ENCODE measurements at places on chromosomes 11 and 22.

DNA sequence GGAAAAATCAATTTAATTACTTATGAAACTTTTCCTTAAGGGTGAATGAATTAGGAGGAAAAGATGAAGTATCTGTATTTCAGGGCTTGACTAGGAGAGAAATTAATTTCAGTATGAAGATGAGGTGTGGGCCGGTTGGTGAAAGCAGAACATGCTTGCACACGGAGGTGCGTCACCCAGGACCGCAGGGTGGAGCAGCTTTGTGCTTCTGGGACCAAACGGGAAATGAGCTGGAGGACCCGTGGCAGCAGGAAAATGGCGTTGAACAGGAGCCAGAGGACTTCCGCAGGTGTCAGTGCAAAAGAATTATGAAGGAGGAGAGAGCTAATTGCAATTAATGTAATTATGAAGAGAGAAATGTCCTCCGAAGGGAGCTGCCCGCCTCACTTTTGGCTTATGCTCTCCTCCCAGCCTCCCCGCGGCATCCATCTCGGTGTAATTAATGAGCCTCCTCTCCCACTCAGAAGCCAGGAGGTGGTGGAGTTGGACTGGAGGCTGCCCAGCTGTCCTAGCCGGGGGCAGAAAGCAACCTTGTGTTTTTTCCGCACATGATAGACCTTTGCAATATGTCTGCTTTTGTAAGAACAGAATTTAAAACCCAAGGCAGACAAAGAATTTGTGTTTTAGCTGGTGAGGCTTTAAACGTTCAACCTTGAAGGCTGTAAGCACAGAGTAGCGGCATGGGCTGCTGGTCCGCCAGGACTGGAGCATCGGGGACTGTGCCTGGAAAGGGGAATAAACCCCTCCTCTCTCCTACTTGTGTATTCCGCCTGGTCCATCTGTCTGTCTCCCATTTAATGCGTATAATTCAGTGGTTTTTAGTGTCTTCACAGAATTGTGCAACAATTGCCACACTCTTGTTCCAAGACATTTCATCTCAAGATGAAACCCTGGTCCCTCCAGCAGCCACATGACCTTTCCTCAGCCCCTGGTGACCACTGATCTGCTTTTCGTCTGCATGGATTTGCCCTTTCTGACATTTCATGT is 180.6 kb downstream of the TBC1D22A start:
- no peak for DNase-seq

- no peak for DNase-seq
Measured at GRCh38 chr11:127997594-127997993, 589.8 kb downstream of the ETS1 start.

GRCh38 chr22:27445881-27446280 is 355.7 kb downstream of the MN1 start:
- no peak for DNase-seq

DNA sequence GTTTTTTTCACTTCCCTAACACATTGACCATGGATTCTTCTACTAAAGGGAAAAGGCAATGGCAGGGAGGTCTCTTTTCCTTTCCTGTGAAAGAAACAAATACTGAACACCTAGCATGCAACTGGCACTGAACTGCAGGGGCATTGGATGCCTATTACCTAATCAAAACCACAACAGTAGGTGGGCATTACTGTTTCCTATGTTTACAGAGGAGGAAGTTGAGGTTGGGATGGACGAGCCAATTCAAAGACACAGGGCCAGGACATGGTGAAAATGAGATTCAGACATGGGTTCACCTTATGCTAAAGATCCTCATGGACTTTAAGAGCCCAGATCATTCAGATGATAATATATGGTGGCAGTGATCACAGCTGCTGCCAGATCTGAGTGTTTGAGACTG is 407.0 kb downstream of the MIAT start:
- no peak for DNase-seq

- no peak for DNase-seq
Measured at GRCh38 chr11:134287561-134287960, 11.4 kb downstream of the GLB1L3 start.

DNA sequence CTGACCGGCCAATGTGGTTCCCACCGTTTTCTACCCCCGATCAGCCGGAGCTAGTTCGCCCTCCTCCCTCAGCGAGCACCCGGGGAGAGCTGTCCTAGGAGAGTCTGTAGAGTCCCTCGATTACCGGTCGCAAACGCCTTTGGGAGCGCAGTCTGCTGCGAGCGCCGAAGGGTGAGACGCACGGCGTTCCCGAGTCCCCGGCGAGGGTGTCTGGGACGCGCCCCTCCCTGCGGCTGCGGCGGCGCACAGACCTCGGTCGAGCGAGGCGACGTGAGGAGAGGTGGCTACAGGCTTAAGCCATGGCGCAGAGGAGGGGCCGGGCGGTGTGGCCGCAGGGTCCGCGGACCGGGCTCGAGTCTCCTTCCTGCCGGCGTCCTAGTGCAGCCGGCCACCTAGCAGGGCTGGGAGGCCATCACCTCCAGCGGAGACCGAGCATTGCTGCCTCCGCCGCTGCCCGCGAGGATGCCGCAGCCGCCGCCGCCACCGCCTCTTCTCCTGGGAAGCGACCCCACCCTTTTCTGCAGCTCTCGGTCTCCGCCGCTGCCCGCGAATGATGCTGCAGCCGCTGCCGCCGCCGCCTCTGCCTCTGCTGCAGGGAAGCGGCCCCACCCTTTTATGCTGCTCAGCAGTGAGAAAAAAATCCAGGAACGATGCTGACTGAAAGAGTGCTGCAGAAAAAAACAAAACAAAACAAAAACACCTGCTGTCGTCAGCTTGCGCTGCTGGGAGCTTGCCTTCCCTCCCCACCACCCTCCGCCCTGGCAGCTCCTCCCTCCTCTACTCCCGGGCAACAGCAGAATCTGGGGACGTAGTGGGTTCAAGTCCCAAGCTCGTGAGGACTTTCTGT is at the start of gene MAP6:
Gene MAP6, minus strand, starts transcription at position 588 of the 847 bp plus-strand sequence. CDS start 669 bp downstream, outside the sequence.
- no peak for DNase-seq

- no peak for DNase-seq
Measured at GRCh38 chr22:43750751-43751150, 61.4 kb downstream of the EFCAB6 start.

DNA sequence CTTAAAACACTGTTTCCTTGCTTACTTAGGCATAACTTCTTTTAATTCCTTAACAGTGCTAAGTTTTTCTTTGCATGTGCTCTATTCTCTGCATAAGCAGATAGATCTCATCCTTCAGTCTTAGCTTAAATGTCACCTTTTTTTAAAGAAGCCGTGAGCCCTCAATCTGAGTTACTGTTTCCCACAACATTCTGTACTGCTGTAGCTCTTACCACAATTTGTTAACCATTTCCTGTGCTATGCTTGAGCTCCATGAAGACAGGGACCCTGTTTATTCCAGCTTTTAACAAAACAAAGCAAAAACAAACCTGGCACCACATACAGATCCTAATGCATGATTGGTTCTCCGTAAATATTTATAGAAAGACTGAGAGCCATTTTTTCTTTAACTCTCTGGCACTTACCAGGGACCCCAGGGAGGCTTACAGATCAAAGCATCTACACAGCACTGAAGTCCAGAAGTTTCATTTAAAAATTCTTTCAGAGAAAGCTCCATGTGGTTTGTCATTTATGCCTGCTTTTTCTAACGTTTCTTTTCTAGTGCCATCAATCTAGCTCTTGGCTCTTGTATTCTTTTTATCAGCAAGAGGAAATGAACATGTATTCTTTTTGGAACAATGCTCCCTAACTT is 74.9 kb downstream of the DYNC2H1 start:
- DNase-seq, result no peak

DNA sequence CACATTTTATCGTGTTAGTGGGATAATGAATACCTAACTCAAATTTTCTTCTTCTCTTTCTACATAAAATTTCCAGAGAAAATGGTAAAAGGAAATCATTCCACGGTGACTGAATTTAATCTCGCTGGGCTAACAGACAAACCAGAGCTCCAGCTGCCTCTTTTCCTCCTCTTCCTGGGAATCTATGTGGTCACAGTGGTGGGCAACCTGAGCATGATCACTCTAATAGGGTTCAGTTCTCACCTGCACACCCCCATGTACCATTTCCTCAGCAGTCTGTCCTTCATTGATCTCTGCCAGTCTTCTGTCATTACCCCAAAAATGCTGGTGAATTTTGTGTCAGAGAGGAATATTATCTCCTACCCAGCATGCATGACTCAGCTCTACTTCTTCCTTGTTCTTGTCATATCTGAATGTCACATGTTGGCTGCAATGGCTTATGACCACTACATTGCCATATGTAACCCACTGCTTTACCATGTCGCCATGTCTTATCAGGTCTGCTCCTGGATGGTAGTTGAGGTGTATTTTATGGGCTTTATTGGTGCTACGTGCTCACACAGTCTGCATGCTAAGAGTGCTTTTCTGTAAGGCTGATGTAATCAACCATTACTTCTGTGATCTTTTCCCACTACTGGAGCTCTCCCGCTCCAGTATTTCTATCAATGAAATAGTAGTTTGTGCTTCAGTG is 24.1 kb downstream of the OR10D3 start:
- DNase-seq, result no peak

GRCh38 chr22:46273432-46274148 is 5.8 kb downstream of the TTC38 start:
- DNase-seq, result no peak
